ENCODE measurements at places on chromosomes 16 and 17.

- DNase-seq, result no peak
Measured at GRCh38 chr17:29168079-29168758, 12.0 kb downstream of the MYO18A start.

- peak; percentile 88 for DNase-seq
Measured at GRCh38 chr16:59060207-59060606, 326.1 kb upstream of the GOT2 start.

DNA sequence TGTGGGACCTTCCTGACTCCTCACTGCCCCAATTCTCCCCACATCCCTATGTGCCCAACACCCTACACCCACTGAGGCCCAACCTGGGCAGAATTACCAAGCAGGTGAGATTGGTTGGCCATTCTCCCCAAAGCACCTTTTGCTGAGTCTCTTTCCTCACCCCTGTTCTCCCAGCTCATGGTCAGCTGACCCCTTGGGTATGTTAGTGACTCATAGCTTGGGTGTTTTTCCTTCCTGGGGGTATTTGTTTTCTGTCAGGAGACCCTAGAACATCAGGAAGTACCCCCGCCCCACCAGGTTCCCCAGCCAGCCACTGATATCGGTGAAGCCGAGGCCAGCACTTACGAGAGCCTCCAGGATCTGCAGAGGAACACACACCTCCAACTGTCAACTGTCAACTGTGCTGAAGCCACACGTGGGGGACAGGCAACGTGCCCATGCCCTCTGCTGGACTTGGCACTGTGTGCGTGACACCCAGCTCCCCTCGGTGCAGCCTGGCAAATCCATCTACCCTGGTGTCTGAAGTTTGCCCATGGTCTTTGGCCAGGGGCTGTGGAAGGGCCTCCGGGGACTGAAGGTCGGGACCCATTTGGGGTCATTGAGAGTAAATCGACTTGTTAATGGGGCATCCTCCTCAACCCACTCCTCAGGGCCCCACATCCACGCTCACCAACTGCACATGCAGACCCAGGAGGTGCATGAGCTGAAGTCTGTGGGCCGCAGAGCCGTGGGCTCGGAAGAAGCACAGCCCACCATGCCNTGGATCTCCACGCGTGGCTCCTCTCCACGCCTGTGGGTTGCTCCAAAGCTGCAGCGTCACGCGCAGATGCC is 53.1 kb downstream of the METRNL start:
- no peak for DNase-seq

DNA sequence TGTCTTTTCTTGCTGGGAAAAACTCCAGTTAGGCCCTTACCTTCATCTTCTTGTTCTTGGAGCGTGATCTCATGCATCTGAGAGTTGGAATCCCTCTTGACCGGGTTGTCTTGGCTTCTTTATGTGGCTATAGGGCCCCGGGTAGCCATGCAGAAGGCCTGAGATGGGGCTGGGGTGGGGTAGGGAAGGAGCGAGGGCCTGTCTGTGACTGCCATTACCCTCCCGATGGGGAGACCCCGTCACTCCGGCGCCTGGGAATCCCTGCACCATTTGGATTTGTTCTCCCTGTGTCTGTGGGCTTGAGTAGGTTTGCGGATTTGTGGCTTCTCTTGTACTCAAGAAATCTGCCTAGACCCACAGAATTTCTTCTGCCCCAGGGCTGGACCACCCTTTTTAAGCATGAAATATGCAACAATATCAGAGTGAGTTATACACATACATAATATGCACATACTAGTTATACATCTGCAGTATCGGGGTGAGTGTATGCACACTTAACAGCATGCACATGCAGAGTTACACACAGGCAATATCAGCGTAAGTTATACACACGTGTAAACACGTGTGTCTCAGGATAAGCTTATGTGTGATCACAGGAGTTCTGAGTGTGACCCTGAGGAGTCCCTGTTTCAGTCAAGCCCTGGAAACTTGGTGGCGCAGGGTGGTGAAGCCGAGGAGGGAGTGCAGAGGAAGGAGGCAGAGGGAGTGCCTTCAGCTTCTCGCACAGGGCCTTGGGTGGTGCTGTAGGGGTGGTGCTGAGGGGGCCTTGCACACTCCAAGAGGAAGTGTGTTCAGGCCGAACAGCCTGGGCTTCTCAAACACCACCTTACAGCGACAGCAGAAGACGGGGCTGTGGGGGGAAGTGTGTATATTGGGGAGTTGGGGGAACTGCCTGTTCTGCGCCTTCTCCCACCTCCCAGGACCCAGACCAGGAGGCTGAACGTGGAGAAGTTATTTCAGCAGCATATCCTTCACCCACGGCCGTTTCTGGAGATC is 18.5 kb downstream of the CCDC42 start:
- DNase-seq, result no peak

- no peak for DNase-seq
Measured at GRCh38 chr17:11384131-11384530, 143.1 kb downstream of the SHISA6 start.

DNA sequence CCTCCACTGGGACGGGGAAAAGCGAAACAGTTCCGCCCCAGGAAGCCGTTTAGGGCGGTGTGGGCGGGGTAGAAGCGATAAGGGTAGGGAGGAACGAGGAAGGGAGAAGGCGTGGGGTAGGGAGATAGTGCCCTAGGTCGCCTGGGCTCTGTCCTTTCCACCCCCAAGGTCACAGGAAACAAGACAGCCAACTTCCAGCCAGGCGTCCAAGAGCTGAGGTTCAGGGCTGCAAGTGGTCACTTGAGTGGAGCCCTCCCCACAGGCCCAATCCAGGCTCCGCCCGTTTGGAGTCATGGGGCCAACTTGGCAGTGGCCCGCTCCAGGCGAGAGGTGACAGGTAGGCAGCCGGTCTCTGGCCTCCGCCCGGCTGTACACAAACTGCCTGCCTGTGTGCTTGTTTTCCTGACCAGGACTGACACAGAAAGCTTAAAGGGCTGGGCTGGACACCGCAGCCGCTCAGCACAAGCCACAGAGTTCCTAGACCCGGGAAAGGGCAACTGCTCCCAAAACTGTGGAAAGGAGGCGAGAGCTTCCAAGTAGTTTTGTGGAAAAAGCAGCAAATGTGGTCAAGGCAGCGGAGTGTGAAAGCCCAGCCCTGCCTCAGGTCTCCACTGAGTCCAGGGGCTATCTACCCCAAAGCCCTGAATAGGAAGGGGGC is at the start of gene RILP:
Gene RILP (minus strand): TSS at position 23 of the 658 bp plus-strand sequence. CDS start 62 bp downstream, outside the sequence.
- no peak for DNase-seq

DNA sequence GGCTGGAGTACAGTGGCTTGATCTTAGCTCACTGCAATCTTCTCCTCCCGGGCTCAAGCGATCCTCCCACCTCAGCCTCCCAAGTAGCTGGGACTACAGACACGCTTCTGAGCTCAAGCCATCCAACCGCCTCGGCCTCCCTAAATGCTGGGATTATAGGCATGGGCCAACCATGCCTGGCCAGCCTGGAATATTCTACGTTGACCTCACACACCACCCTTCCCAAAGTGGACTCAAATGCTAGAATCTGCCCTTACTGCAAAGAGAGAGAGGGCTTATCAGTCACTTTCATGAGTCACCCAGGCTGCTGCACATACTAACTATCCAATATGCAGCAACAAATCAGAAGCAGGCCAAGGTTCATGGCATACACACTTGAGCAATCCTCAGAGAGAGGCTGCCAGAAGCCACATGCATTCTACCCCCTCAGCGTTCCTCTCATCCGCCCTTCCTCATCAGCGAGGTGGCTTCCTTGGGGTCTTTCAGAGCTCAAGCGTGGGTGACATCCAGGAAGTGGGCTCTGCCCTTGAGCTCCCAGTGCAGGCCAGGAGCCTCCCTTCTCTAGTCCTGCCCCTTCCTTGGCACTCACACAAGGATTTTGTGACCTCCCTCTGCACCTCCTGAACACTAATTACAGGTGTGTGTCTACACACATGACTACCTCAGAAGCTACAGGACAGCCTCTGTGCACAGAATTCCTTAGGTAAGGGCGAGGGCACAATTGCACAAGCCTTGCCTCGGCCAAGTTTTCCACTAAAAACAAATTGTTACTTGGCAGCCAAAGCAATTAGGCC is 24.8 kb upstream of the SIAH1 start:
- DNase-seq, result peak; percentile 90

GRCh38 chr16:340370-341091 is 12.0 kb downstream of the AXIN1 start:
- no peak for DNase-seq

DNA sequence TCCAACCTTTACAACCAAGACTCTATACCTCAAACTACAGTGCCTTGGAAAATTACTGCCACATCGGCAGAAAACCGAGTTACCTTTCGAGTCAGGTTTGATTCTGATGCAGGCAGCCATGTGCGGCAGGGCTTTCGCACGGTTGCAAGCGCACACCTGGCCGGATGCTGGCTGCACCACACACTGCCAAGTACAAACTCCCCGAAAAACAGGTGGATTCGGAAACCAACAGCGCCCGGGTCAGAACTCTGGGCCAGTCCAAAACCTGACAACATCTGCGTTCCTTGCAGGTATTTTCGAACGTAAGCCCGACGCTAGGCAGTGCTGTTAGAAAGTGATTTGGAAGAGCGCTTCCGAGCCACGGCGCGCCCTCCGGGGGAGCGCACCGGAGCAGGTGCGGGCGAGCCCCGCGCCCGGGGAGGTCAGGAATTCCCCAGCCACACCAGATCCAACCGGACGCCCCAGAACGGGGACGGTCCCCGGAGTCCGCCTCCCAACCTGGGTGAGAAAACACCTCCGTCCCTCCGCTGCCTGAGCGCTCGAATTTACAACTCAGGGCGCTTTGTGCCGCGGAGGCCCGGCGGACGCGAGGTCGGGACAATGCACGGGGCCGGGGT is 1.2 kb downstream of the USP7 start:
- no peak for DNase-seq

DNA sequence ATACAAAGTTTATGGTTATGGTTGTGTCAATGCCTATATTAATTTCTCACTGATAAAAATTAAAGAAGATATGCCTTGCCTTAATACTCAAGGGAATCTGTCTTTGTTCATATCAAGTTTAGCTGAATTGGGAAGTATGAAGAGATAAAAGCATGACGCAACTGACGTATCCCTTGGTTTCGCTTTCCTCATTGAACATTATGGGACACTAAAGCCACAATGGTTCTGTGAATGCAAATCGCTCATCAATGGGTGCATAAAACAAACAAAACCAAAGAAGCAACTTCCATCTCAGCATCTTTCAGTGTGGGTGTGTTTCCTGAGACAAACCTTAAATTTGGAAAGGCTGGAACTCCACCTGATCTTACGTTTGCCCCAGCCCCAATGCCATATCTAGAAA is 108.2 kb downstream of the NPIPB5 start:
- DNase-seq, result no peak

All from EH (cell line).